Stimulated activated CD8-positive, alpha-beta memory T cell treated with anti-CD3 and anti-CD28 coated beads, Interleukin-4, amount 100 ng/mL, for 24 hours (primary cell): ENCODE measurements at places on chromosomes 12 and 14.

- no peak for DNase-seq
Observed at GRCh38 chr12:94690198-94690771, 39.9 kb upstream of the TMCC3 start.

GRCh38 chr12:89945123-89945522, 236.5 kb upstream of the ATP2B1 start:
- no peak for DNase-seq

DNA sequence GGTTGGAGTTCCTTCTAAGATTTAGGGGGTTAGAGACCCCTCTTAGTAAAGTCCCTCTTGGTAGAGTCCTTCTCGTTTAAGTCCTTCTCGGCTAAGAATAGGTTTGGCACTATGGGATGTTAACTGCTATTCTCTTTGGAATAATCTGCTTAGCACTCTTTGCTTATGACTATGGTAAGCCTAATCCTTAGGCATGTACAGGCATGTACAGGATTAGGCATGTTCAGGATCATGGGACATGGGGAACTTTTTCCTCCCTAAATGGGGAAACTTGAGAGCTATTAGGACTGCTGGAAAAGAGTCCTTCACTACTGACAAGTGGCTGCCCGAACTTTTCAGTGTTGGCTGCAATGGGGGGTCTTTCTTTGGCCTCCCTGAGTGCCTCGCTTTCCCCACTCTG, 193.3 kb downstream of the TMEM117 start:
- no peak for DNase-seq

- DNase-seq = no peak
Observed at GRCh38 chr14:36675581-36675980, 13.9 kb downstream of the PAX9 start.

GRCh38 chr14:20493634-20494033, 11.7 kb upstream of the RNASE10 start:
- DNase-seq = no peak

- no peak for DNase-seq
Observed at GRCh38 chr12:77025782-77026314, 39.5 kb downstream of the E2F7 start.

GRCh38 chr12:58932806-58933681, 12.7 kb upstream of the LRIG3 start:
- no peak for DNase-seq

DNA sequence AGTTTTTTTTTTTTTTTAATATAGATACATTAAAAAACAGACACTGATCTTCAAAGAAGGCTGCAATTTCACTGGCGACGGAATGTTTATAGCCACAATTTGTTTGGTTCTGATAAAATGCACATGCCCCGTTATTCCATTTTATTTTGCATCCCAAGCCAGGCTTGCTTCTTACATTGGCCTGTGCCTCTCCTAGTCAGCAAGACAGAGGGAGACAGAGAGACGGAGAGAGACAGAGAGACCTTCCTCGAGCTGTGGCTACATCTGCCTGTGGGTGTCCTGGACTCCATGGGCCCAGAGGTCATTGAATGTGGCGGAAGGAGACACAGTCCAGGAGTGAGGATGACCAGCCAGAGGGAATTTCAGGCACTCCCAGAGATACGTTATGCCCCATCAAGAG, 926.6 kb downstream of the VRK1 start:
- no peak for DNase-seq

GRCh38 chr12:93813972-93814821, 137.0 kb downstream of the CRADD start:
- DNase-seq = no peak

GRCh38 chr14:43360239-43360638, 1146.8 kb downstream of the FSCB start:
- DNase-seq = no peak

DNA sequence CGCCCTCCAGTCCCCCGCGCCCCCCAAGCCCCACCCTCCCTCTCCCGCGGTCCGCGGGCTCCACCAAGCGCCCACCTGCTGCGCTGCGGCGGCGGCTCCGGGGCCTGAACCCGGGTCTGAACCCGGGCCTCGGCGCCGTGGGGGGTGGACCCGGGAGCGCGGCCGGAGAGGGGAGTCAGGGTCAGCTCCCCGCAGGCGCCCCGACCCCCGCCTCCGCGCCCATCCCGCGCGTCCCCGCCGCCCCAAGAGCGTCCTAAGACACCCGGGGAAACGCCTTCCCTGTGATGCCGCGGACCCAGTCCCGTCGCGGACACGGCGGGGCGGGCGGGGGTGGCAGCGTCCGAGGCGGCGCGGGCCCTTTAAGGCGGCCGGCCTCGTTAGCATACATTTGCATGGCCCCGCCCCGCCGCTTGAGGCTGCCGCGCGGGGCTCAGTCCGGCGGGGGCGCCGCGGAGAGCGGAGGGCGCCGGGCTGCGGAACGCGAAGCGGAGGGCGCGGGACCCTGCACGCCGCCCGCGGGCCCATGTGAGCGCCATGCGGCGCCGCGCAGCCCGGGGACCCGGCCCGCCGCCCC, at the start of gene MMP17:
Gene MMP17 (plus strand): TSS at position 433 of the 574 bp plus-strand sequence. CDS start 102 bp downstream, at position 535.
- DNase-seq = peak; percentile 26

- no peak for DNase-seq
Observed at GRCh38 chr12:124861898-124862676, 1.6 kb downstream of the SCARB1 start.

DNA sequence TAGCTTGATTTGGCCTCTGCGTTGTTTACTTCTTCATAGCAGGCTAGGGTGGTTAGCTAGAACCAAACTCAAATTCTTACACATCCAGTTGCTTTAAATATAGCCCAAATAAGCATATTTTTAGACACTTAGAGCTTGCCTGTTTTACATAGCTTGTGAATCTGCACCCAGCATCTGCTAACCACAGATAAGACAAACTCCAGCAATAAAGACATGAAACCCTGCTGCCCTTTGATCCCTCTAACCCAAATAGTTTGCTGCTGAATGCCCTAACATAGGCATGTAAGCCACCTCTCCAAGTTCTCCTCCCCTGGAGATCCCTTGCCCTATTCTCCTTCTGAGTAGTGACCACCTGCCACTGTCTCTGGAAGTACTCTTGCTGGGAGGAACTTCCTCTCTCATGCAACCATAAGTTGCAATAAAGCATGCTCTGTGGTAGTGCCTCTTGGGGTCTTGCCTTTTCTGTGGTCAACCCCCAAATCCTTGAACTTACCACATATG, 185.6 kb downstream of the TMEM117 start:
- DNase-seq = no peak

DNA sequence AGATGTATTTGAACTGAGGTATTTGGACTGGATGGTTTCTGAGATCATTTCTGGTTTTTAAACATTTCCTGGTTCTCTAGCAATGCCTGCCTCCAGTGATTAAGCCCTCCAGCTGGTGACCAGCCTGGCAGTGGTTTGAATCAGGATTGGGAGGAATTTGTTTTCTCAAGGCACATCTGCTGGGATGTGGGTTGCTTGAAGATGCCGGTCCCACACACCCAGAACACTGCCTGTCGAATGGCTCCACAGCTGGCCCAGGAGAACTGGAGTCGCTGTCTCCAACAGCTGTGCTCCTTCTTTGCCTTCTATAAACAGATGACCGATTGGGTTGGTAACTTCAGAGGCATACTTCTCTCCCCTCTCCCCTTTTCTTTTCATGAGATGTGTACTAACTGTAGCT, 258.0 kb upstream of the DDHD1 start:
- no peak for DNase-seq

GRCh38 chr12:96063046-96063445, 27.7 kb upstream of the LTA4H start:
- DNase-seq = no peak

DNA sequence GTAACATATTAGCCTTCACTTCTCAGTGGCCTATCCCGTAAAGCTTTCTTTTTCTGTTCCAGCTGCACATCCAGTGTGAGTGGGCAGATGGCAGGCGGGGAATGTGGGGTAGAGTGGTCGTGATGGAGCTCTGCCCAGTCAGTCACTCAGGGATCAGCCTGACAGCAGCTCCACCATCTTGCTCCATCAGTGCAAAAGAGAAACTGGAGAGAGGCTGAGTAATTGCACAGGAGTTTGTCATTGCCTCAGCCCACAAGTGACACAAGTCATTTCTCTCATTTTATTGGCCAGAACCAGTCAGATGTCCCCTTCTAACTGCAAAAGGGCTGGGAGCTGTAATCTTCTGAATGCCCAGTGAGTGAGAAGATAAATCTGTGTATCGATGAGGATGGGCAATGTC, 66.5 kb downstream of the ATP23 start:
- no peak for DNase-seq

DNA sequence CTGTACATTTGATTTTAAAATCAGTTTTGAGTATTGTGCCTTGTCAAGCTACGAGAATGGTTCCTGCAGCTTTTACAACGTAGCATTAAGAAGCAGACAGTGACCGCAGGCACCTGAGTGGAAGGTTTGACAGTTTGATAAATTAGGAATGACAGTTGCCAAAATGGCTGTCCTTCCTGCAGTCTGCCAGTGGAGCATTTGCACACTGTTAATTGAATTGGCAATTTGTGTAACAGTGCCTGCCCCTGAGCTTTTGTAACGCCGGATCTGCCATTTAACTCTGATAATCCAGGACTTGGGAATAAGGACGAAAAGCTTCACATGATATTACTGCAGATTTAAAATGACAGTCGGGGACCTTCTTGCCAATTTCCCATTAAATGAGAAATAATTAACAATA, 385.3 kb downstream of the NPAS3 start:
- DNase-seq = no peak

DNA sequence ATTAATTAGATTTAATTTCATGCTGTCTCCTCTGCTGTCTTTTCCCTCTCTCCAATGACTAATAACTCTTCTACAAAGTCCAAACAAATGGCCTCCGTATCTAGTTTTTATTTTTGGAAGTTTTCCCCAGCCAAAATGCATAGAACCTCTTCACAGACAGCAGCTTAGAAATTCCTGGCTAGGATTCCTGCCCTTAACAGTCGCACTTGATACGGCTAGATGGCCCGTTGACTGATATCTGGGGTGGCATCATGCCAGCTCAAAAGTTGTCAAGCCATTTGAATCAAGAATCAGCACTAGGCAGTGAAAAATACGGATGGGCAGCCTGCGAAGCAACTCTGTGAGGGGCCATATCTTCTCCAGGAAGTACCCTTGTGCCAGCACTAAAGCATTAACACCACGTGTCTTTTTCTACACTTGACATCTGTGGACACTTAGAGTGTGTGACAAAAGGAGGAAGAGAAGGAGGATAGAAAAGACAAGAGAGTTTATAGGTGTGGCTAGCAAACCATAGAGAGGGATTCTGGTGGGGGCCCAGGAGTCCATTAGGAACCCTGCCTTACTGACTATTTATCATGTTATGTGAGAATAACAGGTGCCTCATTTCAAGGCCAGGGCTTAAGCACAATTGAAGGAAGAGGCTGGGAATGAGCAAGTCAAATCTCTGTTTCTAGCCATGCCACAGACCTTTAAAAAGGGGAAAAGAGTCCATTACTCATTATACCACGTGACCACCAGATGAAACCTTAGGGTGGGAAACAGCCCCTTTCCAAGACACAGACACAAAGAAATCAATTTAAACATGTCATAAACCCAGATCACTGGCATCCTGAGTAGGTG, 39.2 kb upstream of the KRR1 start:
- DNase-seq = no peak

- no peak for DNase-seq
Observed at GRCh38 chr12:93019975-93020630, 91.0 kb upstream of the EEA1 start.

- peak; percentile 70 for DNase-seq
Observed at GRCh38 chr14:76152333-76152681, 585 bp downstream of the GPATCH2L start.

GRCh38 chr14:99322731-99323599, 51.0 kb upstream of the BCL11B start:
- DNase-seq = no peak

DNA sequence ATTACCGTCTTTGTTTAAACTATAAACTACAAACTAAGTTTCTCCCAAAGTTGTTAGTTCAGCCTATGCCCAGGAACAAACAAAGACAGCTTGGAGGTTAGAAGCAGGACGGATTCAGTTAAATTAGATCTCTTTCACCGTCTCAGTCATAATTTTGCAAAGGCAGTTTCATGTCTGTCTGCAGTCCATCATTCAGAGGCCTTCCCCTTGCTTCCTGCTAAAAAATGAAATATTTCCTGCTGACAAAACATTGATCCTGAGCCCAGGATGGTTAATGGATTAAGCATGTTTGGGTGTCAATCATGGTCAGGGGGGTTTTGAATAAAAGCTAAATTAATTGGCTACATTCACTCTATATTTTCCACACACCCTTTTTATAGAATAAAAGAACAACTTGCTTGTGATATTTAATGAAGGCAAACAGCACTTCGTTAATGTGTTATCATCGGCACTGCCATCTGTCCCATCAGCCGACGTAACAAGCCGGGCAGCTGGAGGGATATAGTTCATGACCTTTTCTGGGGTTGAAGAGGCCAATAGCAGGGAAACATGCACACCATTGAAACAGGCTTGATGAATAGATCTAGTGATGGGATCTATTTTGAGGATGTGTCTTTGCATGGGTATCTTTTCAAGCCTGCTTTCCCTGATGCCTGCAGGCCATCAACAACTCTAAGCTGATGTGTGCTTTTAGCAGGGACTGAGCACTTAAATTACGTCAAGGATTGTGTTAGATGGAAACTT, 521.3 kb upstream of the TMEM132C start:
- no peak for DNase-seq

DNA sequence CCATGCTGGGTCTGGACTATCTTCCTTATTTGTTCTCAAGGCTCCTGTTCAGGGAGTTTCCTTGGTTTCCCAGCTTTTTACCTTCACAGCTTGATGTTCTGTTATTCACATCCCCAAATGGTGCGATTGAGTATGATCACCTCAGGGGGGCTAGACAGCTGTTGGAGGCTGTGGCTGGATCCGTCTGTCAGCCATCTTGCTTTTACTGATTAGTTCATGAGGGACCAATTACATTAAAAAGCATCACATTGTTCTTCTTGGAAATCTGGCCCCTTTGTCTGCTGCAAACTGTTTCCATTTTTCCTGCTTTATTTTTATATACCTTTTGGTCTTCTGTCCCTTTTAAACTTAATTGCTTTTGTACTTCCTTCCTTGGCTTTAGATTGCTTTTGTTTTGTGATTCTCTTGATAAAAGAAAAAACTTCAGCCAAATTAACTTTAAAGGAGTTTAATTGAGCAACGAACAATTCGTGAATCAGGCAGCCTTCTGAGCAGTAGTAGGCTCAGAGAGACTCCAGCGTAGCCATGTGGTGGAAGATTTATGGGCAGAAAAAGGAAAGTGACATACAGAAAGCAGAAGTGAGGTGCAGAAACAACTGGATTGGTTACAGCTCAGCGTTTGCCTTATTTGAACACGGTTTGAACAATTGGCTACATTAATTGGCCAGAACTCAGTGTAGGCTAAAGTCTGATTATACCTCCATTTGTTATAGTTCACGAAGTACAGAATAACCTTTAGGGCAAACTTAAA, 208.7 kb downstream of the AEBP2 start:
- DNase-seq = no peak

GRCh38 chr12:66199141-66199540, 10.1 kb downstream of the IRAK3 start:
- DNase-seq = no peak

DNA sequence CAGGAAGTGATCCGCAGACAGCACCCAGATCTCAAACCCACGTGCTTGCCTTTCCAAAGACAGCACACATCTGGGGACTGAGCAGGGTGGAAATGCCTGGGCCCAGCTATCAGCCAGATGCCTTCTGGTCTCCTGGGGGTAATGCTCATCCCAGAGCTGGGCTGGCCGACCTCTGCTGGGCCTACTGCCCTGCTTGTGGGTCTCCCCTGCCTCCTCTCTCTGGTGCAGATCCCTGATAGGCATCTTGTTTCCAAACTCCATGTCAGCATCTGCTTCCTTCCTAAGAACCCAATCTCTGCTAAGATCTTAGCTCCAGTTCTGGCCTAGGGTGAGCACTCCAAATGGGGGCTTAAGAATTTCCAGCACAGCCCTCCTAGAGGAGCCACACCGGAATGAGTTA, 1043.0 kb downstream of the VRK1 start:
- no peak for DNase-seq

GRCh38 chr14:41973178-41973577, 366.5 kb downstream of the LRFN5 start:
- DNase-seq = no peak
